ENCODE measurements at places on chromosomes 1 and 21.

- DNase-seq: no peak
Observed at GRCh38 chr21:27595716-27596115, 628.8 kb upstream of the ADAMTS5 start.

GRCh38 chr1:176791906-176792305, 328.9 kb downstream of the PAPPA2 start:
- no peak for DNase-seq

DNA sequence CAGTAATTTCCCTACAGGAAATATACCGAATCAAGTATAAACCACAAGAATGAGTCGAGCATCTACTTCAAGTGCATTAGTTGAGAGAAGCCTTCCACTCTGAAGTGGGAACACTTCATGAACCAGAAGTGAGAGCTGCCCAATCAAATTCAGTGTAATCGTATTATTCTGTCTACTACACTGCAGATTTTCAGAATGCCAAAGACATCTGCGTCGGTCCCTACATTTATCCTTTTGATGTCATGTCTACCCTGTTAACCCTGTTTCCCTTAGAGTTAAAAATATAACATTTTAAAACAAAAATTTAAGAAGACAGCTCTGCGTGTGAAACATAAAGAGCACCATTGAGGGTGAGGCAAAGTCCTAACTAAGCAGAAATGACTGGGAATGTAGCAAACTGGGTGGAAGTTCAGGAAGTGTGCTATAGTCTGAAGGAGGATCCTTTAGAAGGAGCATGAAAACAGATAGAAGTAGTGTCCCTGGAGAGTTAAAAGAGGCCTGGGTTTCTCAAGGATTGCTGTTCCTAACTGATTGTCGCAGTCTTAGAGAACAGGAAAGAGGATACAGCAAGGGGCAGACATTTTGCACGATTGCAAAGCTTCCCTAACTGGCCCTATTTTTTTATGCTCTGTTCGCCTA, 291.2 kb downstream of the PTPRC start:
- DNase-seq: peak; percentile 80

DNA sequence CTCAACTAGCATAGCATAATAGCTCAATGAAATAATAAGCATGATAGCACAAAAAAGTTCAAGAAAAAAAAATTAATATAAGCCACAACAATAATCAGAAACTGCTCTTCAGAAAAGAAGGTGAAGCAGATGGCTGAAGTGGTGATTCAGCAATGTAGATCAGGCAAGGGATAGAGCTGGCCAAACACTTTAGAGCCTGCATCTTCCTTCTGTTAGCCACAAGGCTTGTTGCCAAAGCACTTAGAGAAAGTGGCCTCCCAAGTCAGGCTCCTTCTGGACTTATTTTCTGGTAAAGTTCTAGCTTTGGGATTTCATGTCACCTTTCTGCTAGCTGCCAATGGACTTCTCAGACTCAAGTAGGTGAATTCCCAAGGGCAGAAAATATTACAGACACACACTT, 60.3 kb upstream of the C1orf87 start:
- peak; percentile 16 for DNase-seq

GRCh38 chr1:24209097-24209496, 22.0 kb upstream of the IFNLR1 start:
- no peak for DNase-seq

- no peak for DNase-seq
Observed at GRCh38 chr1:116298746-116299145, 74.3 kb upstream of the ATP1A1 start.

DNA sequence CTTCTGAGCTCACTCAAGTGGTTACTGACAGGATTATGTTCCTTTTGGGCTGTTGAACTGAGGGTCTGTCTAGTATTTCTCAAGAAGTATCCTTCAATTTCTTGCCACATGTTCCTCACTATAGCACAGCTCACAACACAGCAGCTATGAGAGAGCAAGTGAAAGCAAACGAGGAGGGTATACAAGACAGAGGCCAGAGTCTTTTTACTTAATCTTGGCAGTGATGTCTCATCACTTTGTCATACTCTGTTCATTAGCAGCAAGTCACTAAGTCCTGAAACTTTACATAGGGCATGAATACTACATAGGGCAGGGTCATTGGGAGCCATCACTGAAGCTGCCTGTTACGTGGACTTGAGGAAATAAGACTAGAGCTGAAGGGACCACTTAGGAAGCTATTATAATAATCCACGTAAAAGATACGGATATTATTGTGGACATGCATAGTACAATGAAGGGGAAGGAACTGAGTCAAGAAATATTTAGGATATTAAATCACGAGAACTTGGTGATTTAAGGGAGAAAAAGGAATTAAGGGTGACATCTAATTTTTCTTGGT, 63.7 kb downstream of the SLC30A7 start:
- no peak for DNase-seq

GRCh38 chr1:215606036-215606435, 38.9 kb downstream of the KCTD3 start:
- DNase-seq: no peak

DNA sequence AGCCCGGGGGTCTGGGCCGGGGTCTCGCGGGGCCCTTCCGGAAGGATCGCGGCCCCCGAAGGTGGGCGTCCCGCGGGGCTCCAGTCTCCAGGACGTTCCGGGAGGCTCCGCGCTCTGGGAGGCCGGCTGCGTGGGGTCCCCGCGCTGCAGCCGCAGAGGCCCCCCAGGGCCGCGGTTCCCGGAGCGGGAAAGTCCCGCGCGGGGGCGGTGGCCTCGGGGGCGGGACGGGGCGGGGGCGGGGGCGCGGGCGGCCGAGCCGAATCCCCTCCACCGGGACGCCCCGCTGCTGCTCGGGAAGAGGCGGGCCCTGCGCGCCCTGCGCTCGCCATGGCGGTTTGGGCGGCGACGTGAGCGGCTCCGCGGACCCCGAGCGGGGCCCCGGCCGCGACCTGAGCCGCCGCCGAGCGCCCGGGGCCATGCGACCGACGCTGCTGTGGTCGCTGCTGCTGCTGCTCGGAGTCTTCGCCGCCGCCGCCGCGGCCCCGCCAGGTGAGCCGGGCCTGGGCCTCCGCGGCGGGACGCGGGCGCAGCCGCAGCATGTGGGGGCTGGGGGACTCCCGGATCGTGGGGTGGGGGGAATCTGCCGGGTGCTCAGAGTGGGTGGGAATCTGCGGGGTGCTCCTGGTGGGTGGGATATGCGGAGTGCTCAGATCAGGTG, at the start of gene IFNGR2:
Gene IFNGR2 (plus strand): TSS at position 286 of the 658 bp plus-strand sequence. CDS start 131 bp downstream, at position 417.
- DNase-seq: peak; percentile 67

DNA sequence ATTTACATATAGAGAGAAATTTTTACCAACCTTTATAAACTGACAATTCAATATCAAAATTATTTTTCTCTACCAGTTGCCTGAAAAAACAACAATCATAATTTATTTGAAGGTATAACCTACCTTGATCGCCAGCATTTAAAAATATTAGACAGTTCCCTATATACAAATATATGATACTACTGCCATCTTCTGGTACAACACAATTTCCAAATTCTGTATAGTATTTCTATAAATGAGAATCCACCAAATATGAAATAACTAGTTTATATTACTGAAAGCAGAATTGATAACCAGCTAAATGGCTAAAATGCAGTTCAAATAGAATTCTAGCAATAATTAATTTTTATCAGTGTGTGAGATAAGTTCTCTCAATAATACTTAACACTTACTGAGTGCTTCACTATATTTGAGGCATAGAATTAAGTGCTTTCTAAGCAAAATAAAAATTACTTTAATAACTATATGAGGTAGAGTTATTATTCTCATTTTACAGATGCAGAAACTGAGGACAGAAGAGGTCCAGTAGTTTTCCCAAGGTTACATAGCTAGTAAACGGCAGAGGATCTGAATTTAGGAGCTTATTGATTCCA, 75.6 kb downstream of the PIGK start:
- peak; percentile 46 for DNase-seq

- no peak for DNase-seq
Observed at GRCh38 chr1:146039844-146040194, 18.3 kb upstream of the HJV start.

- no peak for DNase-seq
Observed at GRCh38 chr1:21434394-21434793, 5.5 kb upstream of the NBPF3 start.

GRCh38 chr21:33481314-33481943, 1.7 kb upstream of the TMEM50B start:
- DNase-seq: no peak

GRCh38 chr1:244050835-244051444, at the start of gene ZBTB18:
TSS of gene ZBTB18 (plus strand) at chr1:244051283. CDS start at chr1:244051432, 149 bp downstream.
- DNase-seq: peak; percentile 26

- DNase-seq: no peak
Observed at GRCh38 chr1:76782809-76783208, 84.5 kb upstream of the ST6GALNAC5 start.

- DNase-seq: no peak
Observed at GRCh38 chr1:183912265-183912886, 107.5 kb downstream of the RGL1 start.

- no peak for DNase-seq
Observed at GRCh38 chr21:29166853-29167252, 36.4 kb downstream of the MAP3K7CL start.

- DNase-seq: no peak
Observed at GRCh38 chr1:188476606-188477005, 1647.9 kb downstream of the PLA2G4A start.

- DNase-seq: peak; percentile 53
Observed at GRCh38 chr1:184761969-184762485, 7.4 kb upstream of the EDEM3 start.

- DNase-seq: no peak
Observed at GRCh38 chr1:246004301-246004700, 502.8 kb downstream of the SMYD3 start.

- no peak for DNase-seq
Observed at GRCh38 chr1:201430776-201431175, 9.2 kb upstream of the TNNI1 start.

- DNase-seq: no peak
Observed at GRCh38 chr1:14851760-14852159, 253.3 kb downstream of the KAZN start.

DNA sequence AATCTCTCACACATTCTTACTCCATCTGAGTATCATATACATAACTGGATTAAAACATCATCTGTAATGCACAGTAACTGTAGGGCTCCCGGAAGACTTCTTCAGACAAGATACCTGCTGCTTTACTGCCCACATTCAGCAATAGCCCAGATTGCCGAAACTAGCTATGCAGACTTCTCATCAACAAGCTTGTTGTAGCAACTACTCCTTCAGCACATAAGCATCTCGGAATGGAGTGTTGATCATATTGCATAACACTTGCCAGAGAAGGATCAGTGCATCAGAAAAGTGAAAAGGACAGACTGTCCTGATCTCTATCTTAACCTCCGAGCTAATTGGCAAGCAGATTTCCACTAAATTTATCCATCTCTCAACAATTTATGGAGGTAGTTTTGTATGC, 354.6 kb upstream of the C1orf87 start:
- DNase-seq: no peak

DNA sequence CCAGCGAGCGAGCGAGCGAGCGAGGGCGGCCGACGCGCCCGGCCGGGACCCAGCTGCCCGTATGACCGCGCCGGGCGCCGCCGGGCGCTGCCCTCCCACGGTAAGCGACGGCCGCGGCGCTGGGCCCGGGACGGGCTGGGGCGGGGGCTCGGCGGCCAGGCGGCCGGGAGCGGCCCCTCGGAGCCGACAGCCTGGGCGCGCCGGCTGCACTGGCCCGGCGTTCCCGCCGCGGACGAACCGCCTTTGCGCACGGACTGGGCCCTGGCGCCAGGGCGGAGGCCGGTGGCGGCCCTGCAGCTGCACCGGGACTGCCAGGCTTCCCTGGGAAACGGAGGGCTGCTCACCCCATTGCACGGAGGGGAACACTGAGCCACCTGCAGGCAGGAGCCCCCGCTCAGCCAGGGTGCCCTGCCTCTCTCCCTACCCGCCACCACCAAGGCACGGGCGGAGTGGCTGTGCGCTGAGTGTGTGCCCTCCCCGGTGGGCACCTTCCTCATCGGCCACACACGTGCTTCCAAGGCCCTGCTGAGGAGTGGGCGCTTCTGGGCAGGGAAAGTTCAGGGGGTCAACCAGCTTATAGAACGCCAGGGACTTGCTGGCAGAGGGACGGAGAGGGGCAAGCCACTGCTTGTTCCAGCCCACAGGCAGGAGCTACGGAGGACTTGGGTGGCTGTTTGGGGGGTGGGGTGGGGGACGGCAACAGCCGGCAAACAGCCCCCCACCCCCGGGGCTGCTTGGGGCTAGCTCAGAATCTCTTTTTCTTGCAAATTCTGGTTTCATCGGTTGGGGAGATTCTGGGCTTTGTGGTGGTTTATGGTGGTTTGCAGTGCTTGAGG, 532 bp downstream of the CSF1 start:
- no peak for DNase-seq

DNA sequence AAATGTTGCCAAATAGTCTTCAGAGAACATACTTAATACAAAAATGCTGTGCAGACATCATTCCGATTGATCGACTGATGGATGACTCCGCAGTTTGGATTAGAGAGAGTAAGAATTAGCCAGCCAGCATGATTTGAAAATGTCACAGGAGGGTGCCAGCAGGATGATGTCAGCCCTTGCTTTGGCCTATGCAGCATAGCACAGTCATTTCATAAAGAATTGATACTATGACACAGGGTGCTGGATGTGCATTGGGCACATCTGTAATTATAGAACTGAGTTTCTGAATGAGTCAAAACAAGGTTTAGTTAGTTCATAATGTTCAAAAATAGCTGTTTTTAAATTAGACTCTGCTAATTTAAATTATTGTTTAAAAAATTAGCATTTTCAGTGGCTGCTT, 21.6 kb upstream of the TRAF5 start:
- DNase-seq: no peak

GRCh38 chr1:224420106-224420505, 14.5 kb downstream of the WDR26 start:
- no peak for DNase-seq

- peak; percentile 53 for DNase-seq
Observed at GRCh38 chr1:235088430-235088829, 40.2 kb downstream of the TOMM20 start.

DNA sequence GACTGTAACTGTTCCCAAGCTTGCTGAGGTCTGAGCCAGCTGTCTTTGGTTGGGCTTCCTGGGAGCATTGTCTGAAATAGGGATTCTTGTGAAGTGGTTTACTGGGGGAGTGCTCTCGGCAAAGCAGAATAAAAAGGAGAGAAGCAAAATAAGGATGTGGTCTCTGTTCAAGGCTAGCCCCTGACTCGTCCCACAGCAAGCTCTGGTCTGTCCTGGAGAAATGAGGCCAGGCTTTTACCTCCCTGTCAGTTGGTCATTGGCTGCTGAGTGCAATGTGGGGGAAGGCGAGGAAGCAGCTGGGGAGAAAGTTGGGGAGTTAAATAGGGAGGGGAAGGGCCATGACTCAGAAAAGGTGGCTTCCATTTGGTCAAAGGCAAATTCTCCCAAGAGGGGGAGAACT, 303.9 kb upstream of the DUSP10 start:
- DNase-seq: no peak

DNA sequence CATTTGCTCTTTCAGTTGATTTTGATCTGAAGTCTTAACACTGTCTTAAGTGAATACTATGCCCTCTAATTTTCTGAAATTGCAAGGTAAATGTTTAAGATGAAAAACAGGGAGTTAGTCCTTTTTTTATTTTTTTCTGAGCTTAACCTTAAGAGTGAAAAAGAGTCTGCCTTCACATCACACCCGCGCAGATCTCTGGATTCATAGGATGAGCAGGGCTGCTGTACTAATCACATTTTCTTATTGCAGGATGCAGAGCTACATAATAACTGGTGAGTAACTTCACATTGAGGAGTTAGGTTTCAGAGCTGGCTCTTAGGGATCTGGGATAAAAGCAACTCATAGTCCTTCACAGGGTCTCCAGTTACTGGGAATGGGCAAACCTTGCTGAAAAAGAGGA, 188.7 kb upstream of the ATP1B1 start:
- no peak for DNase-seq
